ENCODE measurements at places on chromosomes 12 and 14.

- no peak for DNase-seq
Measured at GRCh38 chr12:5901416-5901815, 43.6 kb downstream of the ANO2 start.

- peak; percentile 52 for DNase-seq
Measured at GRCh38 chr14:45201905-45202304, 51.1 kb downstream of the MIS18BP1 start.

DNA sequence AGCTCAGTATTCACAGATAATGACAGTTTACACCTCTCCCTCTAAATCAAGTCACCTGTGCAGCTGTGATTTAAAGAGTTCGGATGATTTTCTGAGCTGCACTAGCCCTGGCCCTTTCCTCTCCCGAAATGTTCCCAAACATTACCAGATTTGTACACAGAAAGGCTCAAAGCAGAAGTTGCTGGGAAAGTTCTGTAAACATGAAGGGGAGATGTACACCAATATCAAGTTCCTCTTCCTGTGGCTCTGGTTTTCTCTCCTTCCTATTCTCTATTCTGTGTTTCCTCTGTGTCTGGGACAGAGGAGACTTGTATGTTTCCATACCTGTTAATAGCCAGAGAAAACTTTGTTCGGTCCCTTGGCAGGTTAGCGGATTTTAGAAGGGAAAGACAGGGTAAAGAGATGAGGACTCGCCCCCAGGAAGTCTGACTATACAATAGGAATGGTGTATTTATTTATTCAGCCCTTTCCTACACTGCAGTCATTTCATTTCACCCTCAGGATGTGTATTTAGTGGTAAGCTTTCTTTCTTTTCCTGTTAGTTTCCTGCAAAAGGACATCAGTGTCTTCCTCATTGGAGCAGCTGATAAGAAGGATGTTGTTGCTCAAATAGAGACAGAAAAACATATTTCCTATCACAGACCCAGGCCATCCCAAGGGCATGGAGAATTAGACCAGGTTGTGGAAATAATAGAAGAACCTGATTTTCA is 7.6 kb upstream of the NUMB start:
- DNase-seq, result peak; percentile 37

GRCh38 chr12:70007687-70008086 is 182.7 kb downstream of the MYRFL start:
- DNase-seq, result no peak

GRCh38 chr14:61089126-61089750 is 108.2 kb downstream of the SLC38A6 start:
- no peak for DNase-seq

DNA sequence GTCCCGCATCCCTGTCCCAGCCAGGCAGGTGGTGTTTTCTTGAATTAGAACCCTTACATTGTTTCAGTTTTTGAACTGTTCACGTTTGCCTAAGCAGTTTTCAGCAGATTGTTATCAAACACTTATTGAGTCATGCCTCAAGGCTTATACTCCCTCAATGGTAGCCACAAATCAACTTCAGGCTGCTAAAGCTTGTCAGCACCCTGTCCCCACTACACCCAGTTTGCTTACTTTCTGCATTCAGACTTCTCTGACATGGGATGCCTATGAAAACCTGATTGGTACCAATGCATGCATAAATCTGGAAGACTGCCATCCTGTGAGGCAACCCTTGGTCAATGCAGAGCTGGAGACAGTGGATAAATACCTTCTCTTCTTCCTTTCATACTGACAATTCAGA is 225.4 kb downstream of the BTG1 start:
- no peak for DNase-seq

GRCh38 chr12:108854451-108855283 is 2.7 kb downstream of the SSH1 start:
- no peak for DNase-seq

DNA sequence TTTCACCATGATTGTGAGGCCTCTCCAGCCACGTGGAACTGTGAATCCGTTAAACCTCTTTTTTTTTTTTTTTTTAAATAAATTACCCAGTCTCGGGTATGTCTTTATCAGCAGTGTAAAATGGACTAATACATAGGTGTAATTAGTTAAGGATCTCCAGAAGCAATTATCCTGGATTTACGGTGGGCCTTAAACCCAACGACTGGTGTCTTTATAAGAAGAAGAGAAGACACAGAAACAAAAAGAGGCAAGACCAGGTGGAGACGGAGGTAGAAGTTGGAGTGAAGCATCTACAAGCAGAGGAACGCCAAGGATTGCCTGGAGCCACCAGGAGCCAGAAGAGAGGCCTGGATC is 114.6 kb upstream of the MAP1LC3B2 start:
- no peak for DNase-seq

GRCh38 chr12:4044736-4045730 is 171.8 kb upstream of the PARP11 start:
- DNase-seq, result no peak

DNA sequence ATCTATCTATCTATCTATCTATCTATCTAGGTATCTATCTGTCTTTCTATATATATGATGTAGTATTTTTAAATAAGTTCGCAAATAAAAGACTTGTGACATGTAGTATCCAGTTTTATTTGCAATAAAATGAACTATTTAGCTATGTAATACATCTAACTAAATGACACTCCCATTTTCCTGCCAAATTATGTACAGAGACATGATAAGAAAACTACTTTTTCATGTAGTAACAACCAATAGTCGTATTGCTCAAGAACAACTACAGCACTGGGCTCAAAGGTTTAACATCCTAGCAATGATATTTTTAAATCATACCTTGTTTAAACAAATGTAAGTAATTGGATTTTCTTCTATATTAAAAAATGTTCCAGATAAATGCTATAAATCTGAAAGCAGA is 55.5 kb upstream of the FLRT2 start:
- no peak for DNase-seq

All from Ammon's horn (tissue), 1 donor.